Posterior cingulate gyrus (tissue), 11 donors: ENCODE measurements at places on chromosomes 2 and 18.

DNA sequence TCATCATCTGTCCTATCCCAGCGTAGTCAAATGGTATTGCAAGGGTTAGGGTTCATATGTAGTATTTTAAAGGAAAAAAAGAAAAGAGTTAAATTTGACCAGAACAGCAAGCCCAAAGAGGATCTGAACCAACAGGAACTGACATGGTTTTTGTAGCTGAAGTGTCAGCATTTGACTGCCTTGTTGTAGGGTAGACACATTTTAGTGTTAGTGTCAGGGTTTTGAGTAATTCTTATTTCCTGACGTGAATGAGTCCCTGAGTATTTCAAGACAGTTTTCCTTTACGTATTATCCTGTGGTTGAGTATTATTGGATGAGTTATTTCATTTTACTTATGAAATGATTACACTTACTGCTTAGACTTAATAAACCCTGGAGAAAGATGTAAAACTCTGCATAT is 173.3 kb upstream of the ZEB2 start:
- DNase-seq: no peak

GRCh38 chr2:68721482-68722101 is 13.0 kb upstream of the ARHGAP25 start:
- no peak for DNase-seq

GRCh38 chr2:119451336-119452050 is 19.8 kb downstream of the TMEM37 start:
- DNase-seq: no peak

DNA sequence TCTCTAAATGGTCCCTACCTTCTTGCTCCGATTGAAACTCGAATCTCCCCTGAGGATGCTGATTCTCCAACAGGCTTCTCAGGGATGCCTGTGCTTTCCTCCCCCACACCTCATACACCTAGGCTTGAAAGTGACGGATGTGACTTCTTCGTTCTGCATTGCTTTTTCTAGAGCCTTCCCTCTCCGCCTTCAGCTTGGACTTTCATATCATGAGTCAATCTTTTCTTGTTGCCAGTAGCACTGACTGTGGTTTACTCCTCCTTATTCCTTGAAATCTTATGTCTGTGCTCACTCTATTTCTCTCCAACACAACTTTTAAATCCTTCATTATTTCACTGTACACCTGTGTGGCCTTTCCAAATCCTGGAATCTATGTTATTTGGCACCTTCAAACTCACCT is 451.4 kb downstream of the TMX3 start:
- no peak for DNase-seq

DNA sequence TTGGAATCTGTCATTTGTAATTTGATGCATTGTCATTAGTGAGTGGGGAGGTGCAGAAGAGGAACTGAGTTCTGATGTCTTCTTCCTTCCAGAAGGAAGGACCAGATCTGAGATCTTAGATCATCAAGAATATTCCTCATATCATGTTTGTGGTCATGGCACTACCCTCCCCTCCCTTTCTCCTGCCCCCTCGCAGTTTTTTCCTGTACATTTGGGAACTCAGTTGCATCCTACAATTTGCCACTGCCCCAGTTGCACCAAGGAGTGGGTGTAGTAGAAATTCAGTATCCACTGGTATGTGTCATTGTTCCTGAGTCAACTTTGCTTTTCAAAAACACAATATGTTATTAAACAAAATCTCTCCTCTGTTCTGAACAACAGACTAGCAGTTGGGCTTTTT is 26.6 kb upstream of the ACVR1 start:
- DNase-seq: no peak

DNA sequence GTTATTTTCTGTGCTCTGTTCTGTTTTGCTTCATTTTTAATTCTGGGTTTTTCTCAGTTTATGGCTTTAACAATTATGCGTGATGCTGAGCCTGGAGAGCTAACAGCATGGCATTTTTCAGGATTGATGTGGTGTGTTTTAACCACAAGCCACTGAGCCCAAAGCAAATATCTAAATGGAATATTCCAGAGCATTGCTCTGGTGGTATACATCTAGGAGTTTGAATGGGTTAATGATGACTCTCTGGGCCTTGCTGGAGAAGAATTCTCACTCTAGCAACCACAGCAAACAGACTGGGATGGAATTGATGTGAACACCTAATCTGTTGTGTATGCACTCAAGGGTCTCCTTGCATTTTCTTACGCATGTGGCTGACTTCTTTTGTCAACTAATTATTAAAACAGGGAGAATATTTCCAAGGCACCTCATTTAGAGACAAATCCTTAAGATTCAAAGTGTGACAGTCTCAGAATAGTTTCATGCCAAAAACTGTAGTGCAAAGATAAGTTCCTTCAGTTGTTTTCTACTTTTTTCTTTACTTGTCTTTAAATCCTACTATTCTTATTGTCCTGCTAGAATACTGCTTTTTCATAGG is 164.0 kb downstream of the DTNA start:
- no peak for DNase-seq

DNA sequence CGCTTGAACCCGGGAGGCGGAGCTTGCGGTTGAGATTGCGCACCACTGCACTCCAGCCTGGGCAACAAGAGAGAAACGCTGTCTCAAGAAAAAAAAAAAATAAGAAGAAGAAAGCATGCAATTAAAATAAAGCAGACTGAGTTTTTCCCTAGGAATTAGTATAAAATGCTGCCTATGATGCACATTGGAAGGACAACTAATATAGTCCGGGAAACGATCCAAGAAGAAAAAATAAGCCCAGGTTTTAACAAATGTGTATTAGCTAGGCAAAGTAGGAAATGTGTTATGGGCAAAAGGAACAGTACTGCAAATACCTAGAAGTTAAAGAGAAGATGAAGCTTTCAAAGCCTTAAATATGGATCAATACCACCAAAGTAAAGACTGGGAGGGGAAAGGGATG is 64.0 kb downstream of the SPIRE1 start:
- no peak for DNase-seq
